Colonic mucosa (tissue), 4 donors: ENCODE measurements at places on chromosomes 12 and 14.

GRCh38 chr12:123077298-123078119 is 73.4 kb downstream of the PITPNM2 start:
- DNase-seq = no peak
- no peak overlapping the region for H3K4me3 ChIP-seq
- H3K27ac ChIP-seq = no peak overlapping the region
- no peaks in the 10 kb centered on the region for H3K27me3 ChIP-seq

DNA sequence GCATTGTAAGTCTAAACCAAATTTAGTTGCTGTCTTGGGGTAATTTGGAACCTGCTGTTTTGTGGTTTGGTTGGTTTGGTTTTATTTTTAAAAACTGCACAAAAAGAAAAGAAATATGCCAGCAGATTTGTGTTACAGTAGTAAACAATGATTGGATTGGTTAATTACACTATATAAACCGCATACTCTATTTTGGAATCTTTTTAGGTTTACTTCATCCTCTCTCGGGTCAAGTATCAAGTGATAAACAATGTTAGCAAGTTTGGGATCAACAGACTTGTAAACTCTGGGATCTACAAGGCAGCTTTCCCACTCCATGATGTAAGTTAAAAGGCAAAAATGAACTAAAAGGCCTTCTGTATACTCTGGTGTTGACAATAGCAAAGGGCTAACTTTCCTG is 132.4 kb downstream of the ANO6 start:
- H3K4me1 ChIP-seq = no peaks in the 10 kb centered on the region
- DNase-seq = no peak

- H3K27me3 ChIP-seq = no peaks in the 10 kb centered on the region
- DNase-seq = no peak
- H3K4me3 ChIP-seq = no peak overlapping the region
- no peaks in the 10 kb centered on the region for H3K4me1 ChIP-seq
- no peak overlapping the region for H3K27ac ChIP-seq
These were observed 39.7 kb upstream of the VCPKMT start for GRCh38 chr14:50156111-50156510.

DNA sequence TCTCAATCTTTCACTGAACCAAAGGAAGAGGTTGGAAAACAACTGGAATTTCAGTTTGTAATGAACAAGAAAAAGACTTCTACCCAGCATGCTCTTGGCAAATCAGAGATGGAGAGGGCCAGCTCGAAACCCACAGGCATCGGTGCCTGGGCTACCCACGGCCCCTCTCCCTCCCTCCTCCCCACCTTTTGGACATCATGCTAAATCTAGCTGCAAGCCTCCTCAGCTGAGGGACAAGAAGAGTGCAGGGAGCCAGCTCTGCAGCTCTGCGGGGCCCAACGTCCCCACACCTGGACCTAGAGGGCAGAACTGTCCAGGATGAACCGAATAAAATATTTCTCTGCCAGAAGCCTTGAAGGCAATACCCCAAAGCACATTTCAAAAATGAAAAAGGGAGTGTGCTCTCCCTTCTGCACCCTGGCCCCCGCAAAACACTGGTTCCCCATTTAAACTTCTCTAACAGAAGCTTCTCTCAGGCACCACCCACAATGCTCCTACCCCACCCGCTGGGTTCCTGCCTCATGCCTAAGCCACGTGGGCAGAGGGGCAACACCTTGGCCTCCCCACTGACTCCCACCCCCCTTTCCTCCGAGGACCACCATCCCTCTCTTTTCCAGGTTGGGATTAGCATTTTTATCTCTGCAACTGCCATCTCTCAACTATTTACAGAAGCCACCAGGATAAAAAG is 8.2 kb downstream of the CAMKK2 start:
- H3K4me1 ChIP-seq = no peaks in the 10 kb centered on the region
- no peaks in the 10 kb centered on the region for H3K36me3 ChIP-seq
- no peak overlapping the region for H3K27ac ChIP-seq
